ENCODE measurements at places on chromosomes 5 and 9.

DNA sequence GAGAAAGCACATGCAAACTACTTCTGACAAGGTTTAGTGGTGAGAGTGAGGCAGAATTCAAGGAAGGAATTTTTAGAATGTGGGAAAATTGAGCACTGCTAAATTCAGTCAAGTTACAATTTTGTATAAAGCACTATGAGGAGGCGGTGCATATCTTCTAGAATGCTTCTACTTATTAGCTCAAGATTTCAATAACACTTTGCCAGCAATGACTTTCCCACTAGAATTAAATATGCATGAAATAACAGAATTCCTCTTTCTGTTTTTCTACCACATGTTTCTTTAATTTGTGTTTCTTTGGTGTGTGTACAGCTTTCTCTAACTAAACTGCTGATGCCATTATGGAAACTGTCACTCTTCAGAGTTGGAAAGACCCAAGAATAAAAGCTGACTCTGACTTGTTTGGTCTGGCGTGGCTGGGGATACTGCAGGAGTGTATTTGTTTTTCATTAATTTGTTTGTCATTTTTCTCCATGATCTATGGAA, 163.5 kb downstream of the ARSB start:
- H3K27me3 ChIP-seq, result peaks cover 3% of the 10 kb centered on the region
- DNase-seq, result no peak
- no peaks in the 10 kb centered on the region for H3K36me3 ChIP-seq
- no peak overlapping the region for H3K4me3 ChIP-seq

GRCh38 chr9:129237803-129238202, 59.7 kb upstream of the IER5L start:
- peaks cover 8% of the 10 kb centered on the region for H3K27me3 ChIP-seq
- no peak for DNase-seq
- H3K4me1 ChIP-seq, result peaks cover 6% of the 10 kb centered on the region
- no peaks in the 10 kb centered on the region for H3K36me3 ChIP-seq
- no peak overlapping the region for H3K27ac ChIP-seq

DNA sequence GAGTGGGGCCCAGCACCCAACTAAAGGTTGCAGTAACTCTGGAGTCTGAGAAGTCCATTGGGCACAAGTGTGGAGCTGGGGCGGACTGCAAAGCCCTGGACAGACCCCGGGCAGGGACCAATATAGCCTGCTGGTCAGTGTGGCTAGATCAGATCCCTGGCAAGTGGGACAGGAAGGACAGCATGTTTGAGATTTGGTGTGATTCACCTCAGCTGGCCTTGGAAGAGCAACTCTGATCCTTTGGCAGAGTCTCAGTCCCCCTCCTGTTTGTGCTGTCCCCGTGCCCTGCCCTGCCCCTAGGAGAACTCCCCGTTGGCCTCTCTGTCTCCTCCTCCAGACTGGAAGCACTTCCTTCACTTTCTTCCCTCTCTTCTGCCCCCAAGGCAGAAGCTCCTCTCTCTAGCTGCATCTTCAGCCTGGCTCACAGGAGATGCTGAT, 255.3 kb downstream of the FSTL4 start:
- no peak for DNase-seq
- no peak overlapping the region for H3K27ac ChIP-seq
- no peaks in the 10 kb centered on the region for H3K36me3 ChIP-seq
- H3K27me3 ChIP-seq, result no peaks in the 10 kb centered on the region

- H3K4me1 ChIP-seq, result no peaks in the 10 kb centered on the region
- no peak overlapping the region for H3K4me3 ChIP-seq
- no peak for DNase-seq
- no peaks in the 10 kb centered on the region for H3K36me3 ChIP-seq
- H3K27ac ChIP-seq, result no peak overlapping the region
Measured at GRCh38 chr9:69393425-69393824, 68.4 kb downstream of the ENTREP1 start.

DNA sequence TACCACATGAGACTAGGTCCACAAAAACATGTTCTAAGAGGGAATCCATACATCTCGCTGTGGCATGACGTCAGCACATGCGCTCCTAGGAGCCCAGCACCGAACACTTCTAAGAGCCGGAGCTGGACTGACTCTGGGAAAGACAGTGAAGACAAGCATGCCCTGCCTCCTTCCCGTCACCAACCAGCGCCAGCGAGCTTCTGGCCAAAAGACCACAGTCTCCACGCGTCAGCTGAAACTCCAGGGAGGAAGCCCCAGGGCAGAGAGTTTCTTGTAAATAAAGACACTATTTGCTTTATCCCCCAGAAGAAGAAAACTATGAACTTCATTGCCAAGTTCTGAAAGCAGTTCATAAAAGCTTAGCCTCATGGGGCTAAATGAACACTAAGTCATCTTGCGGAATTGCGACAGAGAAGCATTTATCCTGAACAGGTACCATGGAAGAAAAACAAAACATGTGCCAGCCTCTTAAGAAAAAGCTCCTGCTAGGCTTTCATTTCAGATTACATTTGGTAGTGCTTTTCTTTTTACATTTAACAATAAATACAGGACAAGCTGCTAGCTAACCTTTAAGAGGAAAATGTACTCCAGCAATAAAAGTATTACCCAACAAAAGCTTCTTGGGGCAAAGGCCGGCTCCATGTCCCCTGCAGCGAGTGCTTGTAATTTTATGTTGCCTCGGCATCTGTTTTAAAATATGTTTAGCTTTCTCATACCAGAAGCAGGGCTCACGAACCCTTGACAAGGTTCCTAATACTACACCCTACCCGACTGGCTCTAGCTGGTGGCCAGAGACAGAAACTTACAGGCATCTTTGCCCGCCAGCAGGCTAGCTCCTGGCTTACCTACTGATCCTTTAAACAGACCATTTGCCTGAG, 96.5 kb downstream of the PRRT1B start:
- no peak for DNase-seq
- peaks cover 4% of the 10 kb centered on the region for H3K4me1 ChIP-seq
- no peak overlapping the region for H3K4me3 ChIP-seq
- no peaks in the 10 kb centered on the region for H3K27me3 ChIP-seq

DNA sequence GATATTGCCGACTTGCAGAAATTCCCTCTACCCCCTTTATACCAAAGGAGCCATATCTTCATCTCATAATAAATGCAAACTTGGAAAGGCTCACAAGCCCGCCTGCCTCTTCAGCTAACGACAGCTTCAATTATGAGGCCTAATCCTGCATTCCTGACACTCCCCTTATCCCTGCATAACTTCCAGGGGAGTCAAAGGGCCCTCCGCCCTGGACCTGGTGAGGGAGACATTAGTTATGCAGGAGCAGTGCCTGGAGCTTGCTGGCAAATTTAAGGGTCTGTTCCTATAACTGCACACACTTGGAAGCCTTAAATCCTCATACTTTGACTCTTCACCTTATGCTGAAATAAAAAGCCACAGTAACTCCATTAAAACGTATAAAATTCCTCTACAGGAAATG, 617.9 kb downstream of the BNC2 start:
- H3K4me1 ChIP-seq, result peaks cover 14% of the 10 kb centered on the region
- peaks cover 2% of the 10 kb centered on the region for H3K36me3 ChIP-seq
- no peak overlapping the region for H3K4me3 ChIP-seq
- H3K27ac ChIP-seq, result no peak overlapping the region

Data from progenitor cell of endocrine pancreas (in vitro differentiated cells).